Iris pigment epithelial cell (primary cell): ENCODE measurements at places on chromosomes 3 and 15.

- DNase-seq: no peak
Observed at GRCh38 chr3:192259661-192260060, 467.7 kb downstream of the FGF12 start.

- DNase-seq: peak; percentile 67
Observed at GRCh38 chr3:101091489-101091888, 98.3 kb upstream of the ABI3BP start.

GRCh38 chr15:43518197-43518761 lies 871 bp downstream of the MAP1A start:
- peak; percentile 58 for DNase-seq

DNA sequence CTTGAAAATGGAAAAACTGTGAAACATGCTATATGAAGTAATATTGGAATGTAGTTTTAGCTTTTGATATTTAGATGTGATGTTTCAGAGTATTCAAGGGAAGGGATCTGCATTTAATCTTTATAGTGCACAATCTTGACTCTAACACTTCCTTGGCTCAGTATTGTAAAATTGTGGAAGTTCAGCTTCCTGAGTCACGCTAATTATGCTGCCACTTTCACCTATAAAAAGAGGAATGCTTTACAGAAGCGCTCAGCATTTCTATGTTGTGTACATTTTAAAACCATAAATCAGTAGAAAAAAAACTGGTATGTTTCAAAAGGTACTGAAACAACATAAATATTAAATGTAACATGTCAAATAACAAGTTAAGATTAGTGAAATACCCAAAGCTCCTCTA lies 32.6 kb downstream of the SERPINI2 start:
- no peak for DNase-seq

DNA sequence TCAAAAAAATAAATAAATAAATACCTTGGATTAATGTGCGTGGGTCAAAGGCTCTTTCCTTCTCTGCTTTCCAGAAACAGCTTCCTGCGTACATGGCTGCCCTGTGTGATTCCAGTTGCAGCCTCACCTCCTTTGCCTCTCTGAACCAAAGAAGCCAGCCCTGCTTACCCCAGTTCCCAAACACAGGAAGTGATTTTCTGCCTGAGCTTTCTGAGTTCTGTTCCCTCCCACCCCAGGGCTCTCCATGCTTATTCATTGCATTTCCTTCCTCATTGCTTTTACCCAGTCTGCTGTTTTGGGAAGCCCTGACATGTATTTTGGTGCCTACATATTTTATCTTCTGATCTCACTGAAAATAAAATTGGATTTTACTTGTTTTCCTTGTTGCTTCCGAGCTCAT lies 15.4 kb downstream of the ZSCAN2 start:
- DNase-seq: no peak

- DNase-seq: no peak
Observed at GRCh38 chr3:127228866-127229265, 35.9 kb downstream of the PRR23E start.

DNA sequence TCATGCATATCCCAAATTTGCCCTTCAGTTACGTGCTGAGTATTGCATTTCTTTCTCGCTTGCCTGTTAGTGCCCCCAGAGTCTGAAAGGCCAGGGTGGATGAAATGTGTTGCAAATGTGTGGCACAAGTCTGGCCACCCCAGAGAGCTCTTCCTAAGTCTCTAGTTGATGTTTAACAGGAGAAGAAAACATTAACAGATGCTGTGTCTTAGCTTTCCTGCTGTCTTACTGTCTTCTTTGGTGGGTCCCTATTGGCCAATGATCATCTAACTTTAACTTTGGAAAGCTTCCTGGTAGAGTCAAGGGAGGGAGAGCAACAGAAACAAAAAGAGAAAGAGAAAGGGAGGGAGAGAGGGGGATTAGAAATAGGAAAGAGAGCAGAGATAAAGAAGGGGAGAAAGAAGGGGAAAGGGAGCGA lies 76.7 kb upstream of the P3H2 start:
- no peak for DNase-seq

- DNase-seq: peak; percentile 72
Observed at GRCh38 chr3:183779896-183780465, 45.4 kb downstream of the MAP6D1 start.

GRCh38 chr3:64355401-64355807 lies 130.1 kb upstream of the PRICKLE2 start:
- peak; percentile 76 for DNase-seq

- DNase-seq: no peak
Observed at GRCh38 chr3:189202106-189202505, 30.3 kb downstream of the TPRG1 start.

DNA sequence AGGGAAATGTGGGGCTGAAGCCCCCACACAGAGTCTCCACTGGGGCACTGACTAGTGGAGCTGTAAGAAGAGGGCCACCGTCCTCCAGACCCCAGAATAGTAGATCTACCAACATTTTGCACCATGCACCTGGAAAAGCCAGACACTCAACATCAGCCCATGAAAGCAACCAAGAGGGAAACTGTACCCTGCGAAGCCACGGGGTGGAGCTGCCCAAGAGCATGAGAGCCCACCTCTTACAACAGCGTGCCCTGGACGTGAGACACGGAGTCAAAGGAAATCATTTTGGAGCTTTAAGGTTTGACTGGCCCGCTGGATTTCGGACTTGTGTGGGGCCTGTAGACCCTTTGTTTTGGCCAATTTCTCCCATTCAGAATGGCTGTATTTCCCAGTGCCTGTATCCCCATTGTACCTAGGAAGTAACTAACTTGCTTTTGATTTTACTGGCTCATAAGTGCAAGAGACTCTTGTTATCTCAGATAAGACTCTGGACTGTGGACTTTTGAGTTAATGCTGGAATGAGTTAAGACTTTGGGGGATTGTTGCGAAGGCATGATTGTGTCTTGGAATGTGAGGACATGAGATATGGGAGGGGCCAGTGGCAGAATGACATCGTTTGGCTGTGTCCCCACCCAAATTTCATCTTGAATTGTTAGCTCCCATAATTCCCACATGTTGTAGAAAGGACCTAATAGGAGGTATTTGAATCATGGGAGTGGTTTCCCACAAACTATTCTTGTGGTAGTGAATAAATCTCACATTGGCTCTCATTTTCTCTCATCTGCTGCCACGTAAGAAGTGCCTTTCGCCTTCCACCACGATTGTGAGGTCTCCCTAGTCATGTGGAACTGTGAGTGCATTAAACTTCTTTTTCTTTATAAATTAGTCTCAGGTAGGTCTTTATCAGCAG lies 105.8 kb downstream of the CBLB start:
- no peak for DNase-seq

- DNase-seq: peak; percentile 13
Observed at GRCh38 chr3:33032938-33033337, 64.0 kb downstream of the GLB1 start.

DNA sequence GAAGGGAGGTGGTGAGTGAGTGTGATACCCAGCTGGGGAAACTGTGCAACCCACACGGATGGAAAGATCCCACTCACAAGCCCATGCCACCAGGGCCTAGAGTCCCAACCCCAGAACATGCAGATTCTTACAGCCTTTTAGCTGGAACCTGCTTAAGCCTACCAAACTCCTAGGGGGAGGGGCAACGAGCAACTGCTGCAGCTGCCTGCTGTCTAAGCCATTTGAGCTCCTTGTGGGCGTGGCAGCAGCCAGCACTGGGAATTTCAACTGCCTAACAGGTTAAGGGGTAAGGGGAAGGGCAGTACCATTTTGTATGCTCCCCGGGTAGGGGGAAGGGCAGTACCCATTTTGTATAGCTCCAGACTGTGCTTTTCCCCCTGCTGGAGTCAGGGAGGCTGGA lies 673.2 kb upstream of the BCHE start:
- DNase-seq: no peak

GRCh38 chr15:62887113-62887570 lies 155.4 kb upstream of the TPM1 start:
- peak; percentile 34 for DNase-seq

- peak; percentile 54 for DNase-seq
Observed at GRCh38 chr3:41900265-41900664, 61.6 kb downstream of the ULK4 start.

DNA sequence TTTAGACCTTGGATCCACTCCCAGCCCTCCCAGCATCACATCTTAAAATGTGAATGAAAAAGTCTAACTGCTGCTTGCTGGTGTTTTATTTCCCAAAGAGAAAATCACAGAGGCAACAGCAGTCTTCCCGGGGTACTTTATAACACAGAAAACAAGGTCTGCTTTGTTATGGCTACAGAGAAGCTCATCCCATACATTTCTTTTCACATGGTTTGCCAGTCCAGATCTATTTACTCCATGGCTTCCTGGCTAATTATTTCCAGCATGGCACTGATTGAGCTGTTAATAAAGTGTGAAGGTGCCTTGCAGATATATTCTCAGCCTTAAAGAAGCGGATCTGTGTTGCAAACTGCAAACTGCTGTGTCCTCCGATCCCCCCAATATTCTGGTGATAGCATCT lies 466.1 kb upstream of the CFAP20DC start:
- DNase-seq: no peak

- no peak for DNase-seq
Observed at GRCh38 chr15:38463893-38464292, 10.0 kb downstream of the FAM98B start.

DNA sequence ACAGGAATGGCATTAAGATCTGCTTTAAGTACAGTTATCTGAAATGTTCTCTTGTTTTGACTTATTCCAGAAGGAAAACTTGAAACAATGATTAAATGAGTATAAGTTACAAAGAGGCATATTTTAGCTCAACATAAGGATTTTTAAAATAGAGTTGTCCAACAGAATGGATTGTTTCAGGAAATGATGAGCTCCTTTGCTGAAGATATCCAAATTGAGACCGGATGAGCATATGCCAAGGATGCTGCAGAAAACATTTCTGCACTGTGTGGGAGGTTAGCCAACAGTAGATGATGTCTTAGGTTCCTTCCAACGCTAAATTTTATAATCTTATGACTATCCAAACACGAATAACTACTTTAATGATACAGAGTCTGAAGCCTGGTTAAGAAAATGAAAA lies 226.5 kb upstream of the NANOGP8 start:
- no peak for DNase-seq

GRCh38 chr15:40354408-40355171 lies 3.4 kb upstream of the DISP2 start:
- DNase-seq: no peak

- DNase-seq: peak; percentile 62
Observed at GRCh38 chr3:159616234-159616825, 372.3 kb upstream of the IL12A start.

DNA sequence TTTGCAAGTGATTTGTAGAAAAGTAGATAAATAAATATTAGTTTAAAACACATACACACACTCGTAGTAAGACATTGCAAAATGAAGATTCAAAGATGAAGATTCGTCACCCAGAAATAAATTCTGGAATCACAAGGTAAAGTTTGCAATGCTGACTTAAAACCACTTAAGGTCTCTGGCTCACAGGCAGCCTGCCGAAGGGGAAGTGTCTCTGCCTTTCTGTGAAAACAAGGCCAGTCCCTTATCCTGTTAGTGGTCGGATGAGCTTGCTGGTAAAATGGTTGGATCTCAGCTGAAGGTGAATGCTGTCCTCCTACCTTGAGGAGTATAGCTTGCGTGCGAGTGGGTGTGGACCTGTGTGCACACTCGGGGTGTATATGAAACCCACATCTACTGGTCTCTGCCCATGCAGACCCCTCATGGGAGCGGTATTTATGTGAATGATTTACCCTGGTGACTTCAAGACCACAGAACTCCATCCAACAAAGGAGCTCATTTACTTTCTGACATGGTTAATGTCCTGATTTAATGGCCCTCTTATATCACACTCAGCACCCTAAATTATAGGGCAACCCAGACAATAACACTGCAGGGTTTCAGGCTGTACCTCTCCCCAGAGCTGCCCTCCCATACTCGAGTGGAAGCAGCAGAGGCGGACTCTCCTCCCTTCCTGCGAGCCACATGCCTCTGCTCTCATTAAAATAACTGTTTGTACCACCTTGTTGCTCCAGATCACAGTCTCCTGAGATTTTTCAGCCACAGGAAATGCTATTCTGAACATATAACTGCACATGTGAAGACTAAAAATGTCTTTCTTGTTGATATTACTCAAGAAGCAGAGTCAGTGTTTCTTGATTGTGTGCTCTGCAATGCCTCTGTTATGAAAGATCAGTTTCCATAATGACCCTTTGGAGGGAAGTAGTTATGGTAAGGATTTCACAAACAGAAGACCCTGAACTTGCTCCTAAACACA lies 45.9 kb upstream of the ALDH1A3 start:
- DNase-seq: no peak

DNA sequence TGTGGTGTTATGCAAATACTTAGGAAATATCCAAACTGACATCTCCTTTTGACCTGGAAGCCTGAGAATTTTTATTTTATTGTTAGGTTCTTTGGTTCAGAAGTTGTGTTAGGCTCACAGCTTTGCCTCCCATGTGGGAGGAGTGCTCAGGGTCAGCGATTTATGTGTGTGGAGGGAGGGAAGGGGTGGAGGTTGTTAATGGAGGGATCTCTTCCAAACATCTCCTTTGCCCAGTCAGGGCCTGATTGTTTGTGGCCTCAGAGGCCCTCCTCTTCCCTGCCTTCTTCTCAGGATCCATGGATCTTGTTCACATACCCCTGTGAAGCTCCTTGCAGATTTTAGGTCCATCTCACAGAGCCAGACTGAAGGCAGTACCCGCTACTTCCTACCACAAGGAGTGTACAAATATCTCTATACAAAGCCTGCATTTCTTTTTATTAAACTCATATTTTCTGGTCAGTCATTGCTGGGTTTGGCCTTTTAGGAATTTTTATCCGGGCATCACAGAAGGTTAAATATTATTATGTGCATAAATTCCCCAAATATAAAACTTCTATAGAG lies 40.3 kb downstream of the BBX start:
- no peak for DNase-seq

GRCh38 chr3:149010966-149011365 lies 19.6 kb downstream of the GYG1 start:
- DNase-seq: no peak

GRCh38 chr3:33941804-33942203 lies 143.4 kb downstream of the PDCD6IP start:
- DNase-seq: no peak

DNA sequence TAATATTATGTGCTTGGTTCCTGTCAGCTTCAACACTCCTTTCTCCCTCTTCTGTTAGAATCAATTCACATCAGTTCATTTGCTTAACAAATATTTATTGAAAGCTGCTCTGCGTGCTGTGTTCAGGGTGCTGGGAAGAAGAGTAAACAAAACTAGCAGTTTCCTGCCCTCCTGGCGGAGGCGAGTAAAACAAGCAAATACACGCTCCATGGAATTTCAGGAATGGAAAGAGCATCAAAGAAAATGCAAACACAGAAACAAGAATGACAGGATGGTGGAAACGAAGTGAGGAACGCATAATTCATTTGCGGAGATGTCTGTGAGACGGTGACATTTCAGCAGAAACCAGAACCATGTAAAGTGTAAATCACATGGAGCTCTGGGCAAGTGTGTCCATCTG lies 49.4 kb upstream of the SPTSSB start:
- DNase-seq: peak; percentile 35
